Renal cortex interstitium (tissue), 15 donors: ENCODE measurements at places on chromosomes 3 and 15.

GRCh38 chr3:107796791-107797190 lies 274.0 kb downstream of the BBX start:
- no peak for DNase-seq

- DNase-seq = no peak
These were observed 326.2 kb downstream of the RYR3 start for GRCh38 chr15:33636958-33637357.

GRCh38 chr15:68204776-68205557 lies at the start of gene CALML4:
TSS of gene CALML4 (minus strand) at chr15:68205332. CDS start at chr15:68205247, 85 bp downstream.
- DNase-seq = no peak

- no peak for DNase-seq
These were observed 525.1 kb upstream of the ROBO2 start for GRCh38 chr3:76514836-76515235.

GRCh38 chr15:83446904-83447709 lies at the start of gene SH3GL3:
TSS of gene SH3GL3 (plus strand) at chr15:83447341. CDS start at chr15:83447534, 193 bp downstream.
- peak; percentile 83 for DNase-seq

DNA sequence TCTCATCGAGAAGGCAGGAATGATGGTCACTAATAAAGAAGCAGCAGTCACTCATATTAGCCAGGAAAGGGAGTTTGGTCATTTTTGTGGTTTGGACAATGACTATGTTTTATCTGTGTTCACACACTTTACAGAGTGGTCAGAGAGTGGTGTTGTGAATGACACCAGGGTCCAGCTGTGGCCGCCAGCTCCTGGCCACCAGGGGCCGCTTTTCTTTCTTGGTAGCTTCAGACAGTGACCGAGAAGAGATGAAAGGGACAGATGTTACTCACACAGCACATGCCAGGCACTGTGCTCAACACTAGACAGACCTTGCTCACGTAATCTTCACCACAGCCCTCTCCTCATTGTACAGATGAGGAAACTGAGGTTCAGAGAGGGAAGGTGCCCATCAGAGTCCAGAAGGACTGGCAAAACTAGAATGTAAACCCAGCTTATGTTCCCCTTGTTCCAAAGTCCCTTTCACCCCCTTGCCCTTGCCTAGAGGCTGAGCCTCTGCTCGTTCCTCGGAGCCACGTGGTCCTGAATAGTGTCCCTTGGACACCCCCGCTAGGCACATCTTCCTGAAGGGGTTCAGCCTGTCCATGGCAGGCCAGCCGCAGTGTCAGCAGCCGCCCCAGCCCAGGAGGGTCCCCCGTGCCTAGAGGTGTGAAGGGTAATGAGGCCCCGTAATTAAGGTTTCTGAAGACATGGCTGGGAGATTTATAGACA lies 55.6 kb downstream of the CYP11A1 start:
- no peak for DNase-seq

GRCh38 chr15:98003996-98004395 lies 43.5 kb downstream of the ARRDC4 start:
- DNase-seq = no peak

DNA sequence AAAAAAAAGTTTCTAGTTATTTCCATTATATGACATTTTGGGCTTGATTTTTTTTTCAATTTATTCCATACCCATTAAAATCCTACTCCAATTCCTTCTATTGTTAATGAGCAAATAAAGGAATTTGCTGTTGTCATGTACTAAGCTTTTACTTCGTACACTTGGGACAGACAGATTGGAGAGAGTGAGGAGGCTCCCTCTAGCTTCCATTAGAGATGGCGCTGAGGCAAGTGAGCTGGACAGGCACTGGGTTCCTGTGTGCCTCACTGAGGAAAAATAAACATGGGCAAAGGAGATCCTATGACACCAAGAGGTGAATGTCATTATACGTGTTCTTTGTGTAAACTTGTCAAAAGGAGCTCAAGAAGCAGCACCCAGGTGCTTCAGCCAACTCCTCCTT lies 441.1 kb upstream of the MDFIC2 start:
- DNase-seq = no peak

DNA sequence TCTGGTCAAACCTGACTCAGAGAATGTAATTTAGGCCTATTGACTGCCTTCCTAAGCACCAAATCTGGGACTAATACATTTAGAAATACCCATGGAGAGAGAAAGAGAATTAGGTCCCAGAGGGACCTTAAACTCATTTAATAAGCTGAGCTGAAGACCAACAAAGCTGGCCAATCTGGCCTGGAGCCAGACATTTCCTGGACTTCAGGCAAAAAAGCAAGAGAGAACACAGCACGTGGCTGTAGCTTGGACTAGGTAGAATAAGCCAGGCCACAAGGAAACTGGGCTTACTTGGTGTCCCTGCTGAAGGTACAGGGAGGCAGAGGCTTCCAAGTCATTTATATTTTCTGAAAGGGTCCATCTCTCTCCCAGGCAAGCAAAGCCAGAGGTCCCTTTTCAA lies 88.1 kb downstream of the RTP4 start:
- no peak for DNase-seq

- no peak for DNase-seq
These were observed 17.4 kb downstream of the PLXNB1 start for GRCh38 chr3:48412375-48413001.

GRCh38 chr3:120218981-120219380 lies 66.0 kb downstream of the GPR156 start:
- DNase-seq = no peak

GRCh38 chr3:76615719-76616118 lies 424.2 kb upstream of the ROBO2 start:
- DNase-seq = no peak

GRCh38 chr15:39657668-39658067 lies 76.8 kb downstream of the THBS1 start:
- DNase-seq = no peak

DNA sequence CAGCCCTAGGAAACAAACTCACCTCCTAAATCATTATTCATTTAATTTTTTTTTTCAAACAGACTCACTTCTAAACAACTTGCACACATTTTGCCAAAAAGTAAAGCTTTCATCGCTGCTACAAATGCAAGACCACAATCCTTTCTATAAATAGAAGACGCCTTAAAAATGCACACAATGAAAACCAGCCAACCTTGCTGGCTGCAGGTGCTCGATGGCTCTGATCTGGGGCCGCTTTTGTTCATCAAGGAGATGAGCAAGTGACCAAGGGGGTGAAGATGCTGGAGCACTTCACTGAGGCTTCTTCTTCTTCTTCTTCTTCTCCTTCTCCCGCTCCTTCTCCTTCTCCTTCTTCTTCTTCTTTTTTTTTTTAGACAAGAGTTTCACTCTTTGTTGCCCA lies 12.7 kb upstream of the SLC6A6 start:
- DNase-seq = no peak

DNA sequence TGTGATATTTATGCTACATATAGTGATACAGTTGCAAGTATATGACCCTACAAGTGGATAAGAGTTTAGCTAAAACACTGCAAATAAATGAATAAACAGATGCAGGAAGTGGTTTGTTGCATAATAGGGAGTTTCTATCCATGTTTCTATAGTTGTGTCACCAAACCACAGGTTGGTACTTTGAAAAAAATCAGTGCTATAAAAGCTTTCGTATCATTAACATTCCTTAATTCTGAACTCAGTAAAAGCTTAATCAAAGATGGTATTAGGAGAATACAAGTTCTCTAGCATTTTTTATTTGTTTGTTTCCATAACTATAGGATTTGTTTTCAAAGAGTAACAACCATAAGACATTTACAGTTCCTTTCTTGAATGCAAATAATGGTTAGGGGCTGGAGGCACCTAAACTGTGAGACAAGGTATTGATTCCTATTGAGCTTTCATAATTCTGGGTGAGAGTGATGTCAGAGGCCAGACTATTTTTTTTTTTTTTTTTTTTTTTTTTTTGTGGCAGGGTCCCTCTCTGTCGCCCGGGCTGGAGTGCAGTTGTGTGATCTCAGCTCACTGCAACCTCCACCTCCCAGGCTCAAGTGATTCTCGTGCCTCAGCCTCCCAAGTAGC lies 29.6 kb downstream of the CPOX start:
- no peak for DNase-seq

GRCh38 chr3:195139091-195139875 lies 131.7 kb downstream of the XXYLT1 start:
- no peak for DNase-seq

GRCh38 chr3:14548321-14548729 lies 8.2 kb upstream of the GRIP2 start:
- peak; percentile 64 for DNase-seq

- DNase-seq = no peak
These were observed 330.3 kb downstream of the CLSTN2 start for GRCh38 chr3:140265302-140265701.

GRCh38 chr15:73328149-73328820 lies 40.5 kb downstream of the HCN4 start:
- no peak for DNase-seq

GRCh38 chr3:42758126-42758525 lies 14.9 kb downstream of the CCDC13 start:
- DNase-seq = no peak

- DNase-seq = no peak
These were observed 32.2 kb downstream of the PPP2R3A start for GRCh38 chr3:135997554-135998320.

GRCh38 chr3:72348357-72348756 lies 499.9 kb downstream of the SHQ1 start:
- no peak for DNase-seq

DNA sequence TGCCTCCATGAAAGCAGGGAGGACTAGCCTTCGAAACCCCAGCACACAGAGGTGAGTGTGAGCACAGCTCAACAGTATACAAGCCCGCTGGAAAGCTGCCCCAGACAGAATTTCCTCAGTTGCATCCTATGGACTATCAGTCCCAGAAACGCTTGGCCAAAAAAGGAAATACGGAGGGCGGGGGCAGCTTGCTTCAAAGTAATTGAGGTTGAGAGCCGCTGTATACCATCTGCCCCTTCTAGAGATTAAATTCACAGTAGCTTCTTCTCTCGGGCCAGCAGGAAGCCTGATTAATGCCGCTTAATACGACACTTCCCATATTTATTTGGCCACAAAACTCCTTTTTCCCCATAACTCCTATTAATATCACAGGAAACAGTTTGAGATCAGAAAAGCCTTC lies 88.7 kb downstream of the LIPC start:
- no peak for DNase-seq

- DNase-seq = no peak
These were observed 8.0 kb downstream of the LOXL1 start for GRCh38 chr15:73934281-73934680.

DNA sequence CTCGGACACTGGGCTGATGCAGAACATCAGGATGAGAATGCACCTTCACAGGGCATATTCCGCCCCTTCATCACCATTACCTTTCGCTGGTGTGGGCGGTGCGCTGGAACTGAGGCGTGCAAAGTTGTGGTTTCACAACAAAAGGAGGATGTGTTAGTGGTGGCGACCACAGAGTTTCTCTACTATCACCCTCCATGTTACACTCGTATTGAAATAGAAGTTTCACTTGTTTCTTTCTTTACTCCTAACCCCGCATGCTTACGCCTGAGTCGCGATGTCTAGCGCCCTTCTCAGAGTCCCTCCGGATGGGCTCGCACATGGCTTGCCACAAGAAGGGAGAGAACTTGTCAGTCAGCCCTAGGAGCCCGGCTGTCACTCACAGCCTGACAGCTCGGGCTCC lies 148.7 kb downstream of the GABRB3 start:
- DNase-seq = no peak

GRCh38 chr15:78691851-78692421 lies 50.9 kb upstream of the CHRNB4 start:
- DNase-seq = no peak

DNA sequence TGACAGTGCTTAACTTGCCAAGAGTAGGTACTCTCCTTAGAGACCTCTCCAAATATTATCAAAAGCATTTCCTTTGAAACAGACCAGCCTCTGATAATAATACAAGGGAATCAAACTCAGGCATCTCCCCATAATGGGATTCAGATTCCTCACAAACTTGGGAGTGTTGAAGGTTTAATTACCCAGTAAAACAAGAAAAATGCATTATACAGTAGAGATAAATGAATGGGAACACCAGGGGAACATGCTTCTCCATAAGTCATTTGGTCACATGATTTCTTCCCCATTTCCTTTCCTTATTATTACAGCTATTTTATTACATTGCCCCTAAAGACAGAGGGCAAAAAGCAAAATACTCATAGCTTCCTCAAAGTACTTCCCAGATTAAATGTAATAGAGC lies 325.0 kb upstream of the CDIN1 start:
- DNase-seq = peak; percentile 39
